Sigmoid colon (tissue), 7 donors: ENCODE measurements at places on chromosomes 6 and 20. TPM values are rescaled to one million over a fixed set of nuclear protein-coding genes. Genes with fewer than 3 reads are reported as not detected.

The SASH1 gene
- 3.2 TPM for polyA plus RNA-seq

The LGSN gene
- polyA plus RNA-seq, result not detected

The OR2H2 gene
- polyA plus RNA-seq, result not detected

The OR2J1 gene
- polyA plus RNA-seq, result not detected

The HEY2 gene
- polyA plus RNA-seq, result not detected

The ENPP5 gene
- 0.60 TPM for polyA plus RNA-seq
